ENCODE measurements at places on chromosomes 5 and 9. TPM values are rescaled to one million over a fixed set of nuclear protein-coding genes. Genes with fewer than 3 reads are reported as not detected.
A peak's percentile ranks its signal among the peaks of the same experiment; 100 is the strongest.

DNA sequence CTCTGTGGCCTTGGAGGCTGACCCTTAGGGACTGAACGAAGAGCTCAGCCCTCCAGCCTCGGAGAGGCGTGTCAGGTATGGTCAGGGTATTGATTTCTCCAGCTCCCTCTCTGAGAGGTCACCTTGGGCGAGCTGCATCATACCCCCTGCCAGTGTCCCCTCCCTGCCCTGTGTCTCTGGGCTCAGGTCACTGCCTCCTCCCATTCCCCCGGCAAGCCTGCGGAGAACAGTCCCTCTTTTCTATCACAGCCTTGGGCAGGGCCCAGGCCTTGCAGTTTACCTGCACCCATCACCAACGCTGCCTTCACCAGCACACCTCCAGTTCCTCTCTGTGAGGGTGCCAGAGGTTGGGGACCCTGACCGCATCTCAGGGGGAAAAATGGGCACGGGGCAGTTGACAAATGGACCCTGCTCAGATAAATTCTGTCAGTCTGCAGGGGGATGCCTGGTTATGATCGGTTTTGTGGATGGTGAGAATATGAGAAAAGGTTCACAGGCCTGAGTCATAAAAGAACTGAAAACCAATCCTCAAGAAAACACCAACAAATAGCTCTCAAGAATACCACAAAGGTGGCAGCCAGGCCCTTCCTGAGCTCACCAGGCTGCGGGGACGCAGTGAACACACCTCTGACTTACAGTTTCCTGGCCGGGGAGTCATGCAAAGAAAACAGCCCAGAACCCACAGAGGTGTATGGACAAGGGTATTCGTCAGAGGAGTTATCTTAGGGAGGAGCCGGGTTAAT lies 24.7 kb upstream of the RXRA start:
- peak; percentile 74 for DNase-seq

GRCh38 chr5:176410486-176411180 lies 5.7 kb downstream of the CLTB start:
- peak; percentile 22 for DNase-seq

GRCh38 chr5:105430516-105430915 lies 1867.9 kb upstream of the NUDT12 start:
- DNase-seq, result no peak

- DNase-seq, result no peak
These were observed 3.2 kb upstream of the SET start for GRCh38 chr9:128685636-128686489.

- no peak for DNase-seq
These were observed 95.8 kb downstream of the CNTLN start for GRCh38 chr9:17230646-17231045.

DNA sequence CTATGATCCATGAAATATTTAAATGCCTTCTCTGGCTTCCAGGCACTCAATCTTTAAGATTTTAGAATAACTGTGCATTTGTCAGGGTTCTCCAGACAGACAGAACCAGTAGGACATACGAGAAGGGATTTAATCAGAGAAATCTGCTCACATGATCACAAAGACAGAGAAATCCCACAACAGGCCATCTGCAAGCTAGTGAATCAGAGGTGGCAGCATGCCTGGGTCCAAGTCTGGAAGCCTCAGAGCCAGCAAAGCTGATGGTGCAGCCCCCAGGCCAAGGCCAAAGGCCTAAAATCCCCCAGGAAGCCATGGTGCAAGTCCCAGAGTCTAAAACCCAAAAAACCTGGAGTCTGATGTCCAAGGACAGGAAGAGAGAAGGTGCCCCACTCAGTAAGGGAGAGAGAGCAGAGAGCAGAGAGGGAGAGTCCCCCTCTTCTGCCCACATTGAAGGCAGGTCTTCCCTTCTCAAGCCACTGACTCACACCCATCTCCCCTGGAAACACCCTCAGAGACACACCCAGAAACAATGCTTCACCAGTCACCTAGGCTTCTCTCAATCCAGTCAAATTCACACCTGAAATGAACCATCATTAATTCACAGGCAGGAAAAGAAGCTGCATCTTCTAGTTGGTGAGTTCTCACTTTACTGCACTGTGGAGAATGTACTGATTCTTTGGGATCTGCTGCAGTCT lies 48.7 kb downstream of the CAMSAP1 start:
- DNase-seq, result peak; percentile 27

N4BP3 gene
- total RNA-seq, result 0.33 TPM

GCNT1 gene
- 1.6 TPM for total RNA-seq

- DNase-seq, result no peak
These were observed 325.2 kb downstream of the BRINP1 start for GRCh38 chr9:119043996-119044395.

DNA sequence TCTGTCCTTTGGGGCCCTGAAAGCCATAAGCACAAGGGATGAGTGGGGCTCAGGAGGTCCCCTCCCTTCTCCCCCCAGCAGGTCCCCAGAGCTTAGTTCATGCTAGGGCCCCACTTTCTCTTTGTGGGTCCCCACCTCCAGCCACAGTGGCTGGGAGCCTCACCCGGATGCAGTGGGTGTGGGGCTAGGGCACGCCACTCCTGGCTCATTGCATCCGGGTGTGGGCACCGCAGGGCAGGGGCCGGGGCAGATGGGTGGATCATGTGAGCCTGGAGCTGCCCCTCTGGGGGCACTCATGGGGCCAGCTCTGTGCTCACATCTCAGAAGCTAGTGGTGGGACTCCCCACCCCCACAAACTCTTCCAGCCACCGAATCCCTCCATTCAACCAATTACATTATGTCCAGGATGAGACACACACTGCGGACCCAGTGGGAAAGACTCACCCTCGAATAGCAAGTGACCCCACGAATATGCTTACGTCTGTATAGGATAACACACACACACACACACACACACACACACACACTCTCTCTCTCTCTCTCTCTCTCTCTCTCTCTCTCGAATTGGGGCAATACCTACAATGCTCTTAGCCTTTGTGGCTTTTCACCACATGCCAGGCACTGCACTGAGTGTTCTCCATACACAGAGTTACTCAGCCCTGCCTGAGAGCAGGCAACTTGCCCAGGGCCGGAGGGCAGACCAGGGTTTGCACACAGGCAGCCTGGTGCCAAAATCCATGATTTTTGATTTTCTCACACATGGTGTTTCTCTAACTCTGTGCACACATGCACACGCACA lies 16.8 kb upstream of the PHYKPL start:
- no peak for DNase-seq

DNA sequence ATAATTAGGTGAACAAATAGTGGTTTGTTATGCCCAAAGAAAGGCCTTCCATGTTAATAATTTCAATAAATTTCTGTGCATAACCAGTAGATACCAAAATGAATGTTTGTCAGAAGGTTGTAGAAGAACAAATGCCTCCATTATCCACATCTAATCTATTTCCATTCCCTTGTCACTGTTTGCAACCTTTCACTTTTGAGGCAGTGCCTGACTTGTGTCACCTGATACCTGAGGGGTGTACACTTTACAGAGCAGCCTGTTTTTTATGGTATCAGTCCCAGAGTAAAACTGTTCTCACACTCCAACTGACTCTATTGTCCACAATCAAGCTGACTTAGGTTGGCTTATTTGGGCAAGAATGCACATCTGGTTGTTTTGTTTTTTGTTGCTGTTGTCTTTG lies 40.1 kb downstream of the FREM1 start:
- DNase-seq, result no peak

- DNase-seq, result no peak
These were observed 19.8 kb downstream of the GLT6D1 start for GRCh38 chr9:135619599-135619886.

DNA sequence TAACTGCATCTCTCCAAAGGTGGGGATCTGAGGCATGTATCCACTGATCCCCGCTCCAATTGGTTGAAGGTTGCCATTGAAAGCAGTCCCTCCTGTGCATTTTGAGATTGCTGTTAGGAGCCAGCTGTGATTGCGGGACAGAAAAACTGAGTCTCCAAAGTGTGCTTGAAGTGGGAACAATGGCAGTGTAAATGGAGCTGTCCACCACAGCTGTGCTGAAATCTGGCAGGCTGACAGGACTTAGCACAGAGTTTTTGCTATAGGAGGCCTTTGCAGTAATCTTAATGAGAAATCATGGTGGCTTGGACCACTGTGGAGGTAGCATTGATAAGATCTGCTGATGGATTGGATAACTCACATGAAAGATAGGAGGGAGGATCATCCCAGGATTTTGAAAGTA lies 3.3 kb downstream of the RNF20 start:
- peak; percentile 30 for DNase-seq

AQP3 gene
- total RNA-seq, result 0.79 TPM

GRCh38 chr9:38160613-38161215 lies 91.7 kb upstream of the SHB start:
- DNase-seq, result peak; percentile 27

LCN12 gene
- total RNA-seq, result 0.07 TPM

TOMM5 gene
- 255 TPM for total RNA-seq

DNA sequence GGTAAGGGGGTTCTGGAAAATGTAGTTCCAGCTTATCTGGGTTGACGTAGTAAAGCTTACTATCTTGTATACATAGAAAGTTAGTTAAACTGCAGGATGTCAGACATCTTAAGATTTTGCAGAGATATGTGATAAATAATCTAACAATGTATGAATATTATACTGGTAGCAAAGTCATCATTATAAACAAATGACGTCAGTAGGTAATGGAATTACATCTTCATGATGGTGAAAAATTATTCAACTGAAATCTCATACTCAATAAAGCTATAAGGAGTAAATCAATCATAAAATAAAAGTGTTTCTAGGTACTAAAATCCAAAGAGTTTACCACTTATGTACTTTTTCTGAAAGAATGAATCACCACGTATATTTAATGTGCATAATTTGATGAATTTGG lies 217.3 kb upstream of the CDH10 start:
- DNase-seq, result no peak

All from A172 (cell line).